Pulmonary artery endothelial cell (primary cell): ENCODE measurements at places on chromosomes 16 and 17.

DNA sequence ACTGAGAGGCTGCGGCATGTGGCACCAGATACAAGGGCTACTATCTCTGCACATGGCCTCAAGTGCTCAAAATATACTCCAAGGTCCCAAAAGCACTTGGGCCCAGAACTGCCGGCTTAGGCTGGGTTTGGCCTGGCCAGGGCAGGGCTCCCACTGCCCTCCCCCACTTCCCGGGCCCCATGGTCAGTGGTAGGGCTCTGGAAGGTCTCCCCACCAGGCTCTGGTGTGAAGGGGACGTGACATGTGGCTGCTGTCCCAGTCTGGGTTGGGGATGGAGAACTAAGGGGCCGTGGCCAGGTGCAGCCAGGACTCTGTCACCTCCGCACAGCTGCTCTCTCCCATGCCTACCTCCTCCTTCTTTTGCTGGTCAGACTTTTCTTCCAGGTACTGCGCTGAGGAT lies 5.7 kb upstream of the PAM16 start:
- no peak for DNase-seq

- DNase-seq, result no peak
Measured at GRCh38 chr16:31460582-31461002, 1.3 kb downstream of the ARMC5 start.

DNA sequence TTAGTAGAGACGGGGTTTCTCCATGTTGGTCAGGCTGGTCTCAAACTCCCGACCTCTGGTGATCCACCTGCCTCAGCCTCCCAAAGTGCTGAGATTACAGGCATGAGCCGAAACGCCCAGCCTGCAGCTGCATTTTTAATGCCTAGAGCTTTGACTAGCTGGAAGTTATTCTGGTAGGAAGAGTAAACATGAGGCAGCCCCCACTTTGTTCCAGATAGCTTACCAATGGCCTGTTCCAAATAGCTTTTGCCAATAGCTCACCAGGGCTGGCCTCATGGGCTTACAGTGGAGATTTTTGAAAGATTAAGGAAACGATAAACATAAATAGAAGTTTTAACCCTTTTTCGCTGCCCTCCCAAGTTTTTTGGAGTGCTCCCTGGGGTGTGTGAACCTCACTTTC lies 9.8 kb downstream of the TRPV2 start:
- DNase-seq, result no peak

DNA sequence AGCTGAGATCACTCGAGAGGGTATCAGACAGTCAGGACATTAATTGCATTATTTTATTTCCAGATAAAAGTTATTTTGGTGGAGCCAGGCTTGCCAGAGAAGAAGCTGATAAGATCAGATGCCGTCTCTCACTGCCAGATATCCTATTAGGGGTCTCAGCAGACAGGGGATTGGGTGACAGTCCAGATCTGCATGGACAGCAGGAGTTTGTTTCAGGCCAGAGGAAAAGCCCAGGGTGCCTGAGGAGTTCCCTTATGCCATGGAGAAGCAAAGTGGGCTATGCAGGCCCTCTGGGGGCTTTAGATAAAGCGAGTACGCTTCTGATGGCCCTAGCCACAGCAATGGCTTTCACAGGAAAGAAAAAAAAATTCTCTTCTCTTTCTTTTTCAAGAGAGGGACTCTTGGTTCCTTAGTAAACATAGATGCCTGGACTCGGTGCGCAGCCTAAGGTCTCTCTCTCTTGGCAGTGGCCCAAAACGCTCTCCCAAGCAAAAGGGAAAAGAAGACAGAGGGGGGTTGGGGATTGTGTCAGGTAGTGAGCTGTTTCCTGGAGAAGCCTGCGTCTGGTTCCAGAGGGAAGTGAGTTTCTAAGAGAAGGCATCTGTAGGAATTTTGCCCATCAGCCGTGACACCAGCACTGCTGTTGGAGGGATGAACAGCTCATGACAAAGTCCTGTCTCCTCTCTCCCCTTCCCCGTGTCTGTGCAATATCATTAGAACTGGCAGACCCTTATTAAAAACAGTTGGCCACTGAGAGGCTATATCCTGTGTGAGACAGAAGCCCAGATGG lies 166.3 kb upstream of the FOXF1 start:
- peak; percentile 33 for DNase-seq

DNA sequence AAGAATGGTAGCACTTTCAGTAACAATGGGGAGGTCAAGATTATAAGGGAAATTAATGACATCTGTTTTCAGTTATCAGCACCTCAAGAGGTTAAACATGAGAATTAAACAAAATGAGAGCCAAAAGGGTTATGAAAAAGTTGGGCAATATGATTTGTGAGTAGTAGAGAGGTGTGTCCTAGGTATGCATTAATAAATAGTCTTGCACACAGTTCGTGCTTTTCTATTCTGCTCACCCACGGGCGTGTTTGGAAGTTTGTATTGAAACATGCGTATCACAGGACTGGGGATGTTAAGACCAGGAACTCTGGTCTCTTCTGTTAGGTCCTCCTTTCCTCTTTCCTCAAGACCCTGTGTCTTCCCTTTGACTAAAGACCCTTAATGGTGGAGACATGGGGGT lies 6.0 kb downstream of the BPTF start:
- no peak for DNase-seq

DNA sequence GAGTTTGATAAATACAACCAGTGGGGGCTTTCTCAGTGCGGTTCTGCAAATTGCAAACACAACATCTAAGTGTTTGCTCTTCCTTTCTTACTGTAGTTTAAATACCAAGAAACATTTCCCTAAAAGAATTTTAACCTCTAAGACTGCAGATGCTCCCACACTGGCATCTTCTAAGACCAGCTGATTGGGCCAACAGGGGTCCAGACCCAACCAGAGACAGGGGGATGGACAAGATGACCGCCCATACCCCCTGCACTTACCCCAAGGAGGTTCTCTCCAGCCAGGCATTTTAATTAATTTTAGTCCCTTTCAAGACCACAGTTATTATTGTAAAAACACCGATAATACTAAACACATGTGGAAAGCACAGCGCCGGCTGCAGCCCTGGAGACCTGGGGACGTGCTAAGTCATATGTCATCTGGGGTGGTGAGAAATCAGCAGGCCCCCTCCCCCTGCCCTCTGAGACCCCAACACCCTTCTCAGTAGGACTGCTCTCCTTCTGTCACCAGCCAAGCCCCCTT lies 242.3 kb downstream of the SOX9 start:
- no peak for DNase-seq

DNA sequence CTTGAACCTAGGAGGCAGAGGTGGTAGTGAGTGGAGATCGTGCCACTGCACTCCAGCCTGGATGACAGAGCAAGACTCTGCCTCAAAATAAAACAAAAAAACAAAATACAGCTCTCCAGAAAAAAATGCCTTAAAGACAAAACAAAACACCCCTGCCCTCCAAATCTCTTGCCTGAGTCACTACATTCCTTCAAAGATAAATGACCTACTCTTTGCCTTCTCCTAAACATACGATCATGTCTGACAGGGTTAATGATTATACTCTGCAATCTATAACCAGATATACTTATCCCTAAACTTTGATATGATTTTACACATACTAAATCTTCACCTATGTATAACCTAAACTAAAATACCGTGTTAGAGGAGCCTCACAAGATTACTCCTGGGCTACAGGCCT lies 1.4 kb upstream of the SETD6 start:
- DNase-seq, result no peak

- no peak for DNase-seq
Measured at GRCh38 chr17:4806456-4806776, 536 bp upstream of the PLD2 start.

GRCh38 chr16:69012906-69013305 lies 92.5 kb upstream of the HAS3 start:
- DNase-seq, result no peak

DNA sequence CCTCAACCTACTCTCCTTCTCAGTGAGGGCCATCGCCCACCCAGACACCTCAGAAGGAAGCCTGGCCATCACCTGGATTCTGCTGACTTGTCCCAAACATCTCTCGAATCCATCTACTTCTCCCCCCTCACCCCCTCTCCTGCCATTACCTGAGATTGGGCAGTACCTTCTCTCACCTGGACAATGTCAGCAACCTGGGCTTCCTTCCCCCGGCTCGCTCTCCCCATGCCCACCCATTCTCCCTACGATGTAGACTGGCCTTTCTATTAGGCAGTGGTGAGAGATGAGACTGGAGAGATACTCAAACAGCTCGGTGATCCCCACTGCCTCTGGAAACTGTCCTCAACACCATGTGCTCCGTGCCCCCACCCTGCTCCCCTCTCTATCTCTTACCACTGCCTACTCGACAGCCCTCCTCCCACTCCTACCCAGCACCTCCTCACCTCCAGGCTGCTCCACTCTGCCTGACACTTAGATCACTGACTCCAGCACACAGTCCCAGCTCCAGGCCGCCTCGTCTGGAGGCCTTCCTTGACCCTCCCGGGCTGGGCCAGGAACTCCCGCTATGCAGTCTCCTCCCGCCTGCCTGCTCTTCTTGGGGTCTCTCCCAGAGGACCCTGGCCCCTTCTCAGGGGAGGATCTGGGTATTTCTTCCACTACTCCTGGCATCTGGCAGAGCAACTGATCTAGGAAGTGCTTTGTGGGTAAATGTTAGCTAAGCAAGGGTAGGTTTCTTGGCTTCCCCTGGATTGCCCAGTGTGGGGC lies 235.8 kb upstream of the NLRP1 start:
- DNase-seq, result no peak

- DNase-seq, result peak; percentile 69
Measured at GRCh38 chr16:69397821-69398521, 12.2 kb upstream of the TERF2 start.

DNA sequence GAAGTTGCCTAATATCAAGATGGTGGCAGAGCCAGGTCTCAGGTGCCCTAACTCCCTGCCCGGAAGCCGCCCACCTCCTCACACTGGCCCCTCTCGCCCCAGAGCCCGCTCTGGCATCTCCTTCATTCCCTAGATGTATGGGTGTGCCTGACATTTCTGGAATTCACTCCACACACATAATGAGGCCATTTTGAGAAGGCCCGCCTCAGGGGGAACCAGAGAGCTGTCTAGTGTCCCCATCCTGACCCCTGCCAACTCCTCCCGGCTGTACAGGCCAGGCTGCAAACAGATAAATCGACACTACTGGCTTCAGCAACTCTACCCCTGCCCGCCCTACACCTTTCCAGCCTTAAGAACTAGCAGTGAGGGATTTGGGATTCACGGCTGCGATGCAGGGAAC lies 7.7 kb downstream of the WNT3 start:
- DNase-seq, result no peak

DNA sequence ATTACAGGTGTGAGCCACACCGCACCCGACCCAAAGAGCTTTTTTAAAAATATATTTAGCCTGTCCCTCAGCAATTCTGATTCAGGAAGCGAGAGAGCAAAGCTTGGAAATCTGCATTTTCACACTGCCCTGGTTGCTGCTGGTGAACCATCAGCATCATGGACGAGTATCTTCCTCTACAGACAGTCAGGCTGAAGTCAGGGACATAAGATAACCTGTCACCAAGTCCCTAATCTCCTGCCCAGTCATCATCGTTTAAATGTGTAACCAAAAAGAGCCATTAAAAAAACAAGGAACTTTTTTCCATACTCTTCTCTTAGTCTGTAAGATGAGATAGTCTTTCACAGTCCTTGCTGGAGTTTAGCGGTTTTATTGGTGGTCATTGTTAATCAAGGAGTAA lies 6.7 kb downstream of the PMM2 start:
- DNase-seq, result no peak

GRCh38 chr16:80366023-80366422 lies 174.8 kb upstream of the DYNLRB2 start:
- DNase-seq, result no peak

DNA sequence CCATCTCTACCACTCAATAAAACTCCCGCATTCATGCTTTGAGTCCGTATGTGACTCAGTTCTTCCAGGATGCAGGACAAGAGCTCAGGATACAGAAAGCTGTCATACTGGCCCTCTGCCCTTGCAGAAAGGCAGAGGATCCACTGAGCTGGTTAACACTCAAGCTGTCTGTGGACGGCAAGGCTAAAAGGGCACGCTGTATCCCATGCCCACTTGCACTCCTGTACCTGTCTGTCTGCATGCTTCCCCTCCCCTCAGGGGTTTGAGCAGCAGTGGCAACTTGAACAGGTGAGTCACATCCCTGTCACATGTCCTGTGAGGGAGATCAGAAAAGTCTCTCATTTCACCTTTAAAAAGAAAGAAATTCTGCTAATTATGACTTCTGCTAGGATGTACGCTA lies 293.8 kb downstream of the HS3ST3B1 start:
- DNase-seq, result no peak

GRCh38 chr16:52515068-52515671 lies 31.8 kb downstream of the TOX3 start:
- DNase-seq, result no peak

- DNase-seq, result no peak
Measured at GRCh38 chr16:25966172-25967097, 274.7 kb downstream of the HS3ST4 start.

DNA sequence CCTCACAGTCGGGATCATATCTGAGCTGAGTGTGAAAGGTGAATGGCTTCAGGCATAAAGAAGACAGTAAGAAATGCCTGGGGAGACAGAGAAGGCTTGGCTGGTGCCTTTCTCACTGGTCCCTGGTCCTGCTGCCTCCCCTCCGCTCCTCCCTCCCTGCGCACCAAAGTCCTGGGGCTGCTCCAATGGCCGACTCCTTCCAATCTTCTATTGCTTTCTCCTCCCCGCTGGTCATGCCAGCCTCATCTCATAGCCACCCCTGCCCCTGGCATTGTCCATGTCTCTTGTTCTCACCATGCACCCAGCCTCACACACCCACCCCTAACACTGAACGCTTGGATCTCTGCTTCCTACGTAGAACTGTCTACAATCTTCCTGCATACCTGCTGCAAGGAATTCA lies 18.0 kb downstream of the TLE7 start:
- DNase-seq, result no peak

DNA sequence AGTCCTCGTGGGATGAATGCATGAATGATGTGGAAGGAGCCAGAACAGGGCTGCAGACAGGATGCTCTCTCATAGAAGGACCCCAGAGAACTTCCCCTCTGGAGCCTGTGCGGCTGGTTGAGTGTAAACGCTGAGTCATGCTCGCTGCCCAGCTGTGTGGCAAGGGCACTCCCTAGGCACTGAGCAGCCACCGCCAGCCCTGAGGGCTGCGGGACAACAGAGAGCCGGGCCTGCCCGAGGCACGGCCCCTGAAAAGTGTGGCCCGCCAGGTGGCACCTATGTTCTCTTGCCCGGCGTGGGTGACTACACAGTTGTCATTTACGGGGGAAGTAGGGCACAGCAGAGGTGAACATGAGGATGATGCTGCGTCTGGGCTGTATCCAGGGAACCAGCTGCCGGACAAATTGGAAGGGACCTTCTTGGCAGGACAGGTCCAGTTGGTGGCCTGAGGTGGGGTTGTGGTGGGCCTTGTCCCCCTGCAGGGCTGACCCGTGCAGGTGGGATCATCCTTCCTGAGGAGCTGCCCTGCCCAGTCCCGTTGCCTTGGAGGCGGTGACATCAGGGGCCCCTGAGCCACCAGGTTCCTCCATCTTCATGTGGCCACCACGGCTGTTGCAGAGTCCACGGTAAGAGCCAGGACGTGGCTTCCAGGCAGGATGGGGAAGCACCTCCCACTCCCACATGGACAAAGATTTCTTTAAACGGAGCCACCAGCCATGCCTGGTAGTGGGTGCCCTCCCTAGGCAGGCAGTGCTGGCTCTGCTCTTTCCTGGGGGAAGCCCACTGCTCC lies 94.8 kb upstream of the CBX4 start:
- DNase-seq, result peak; percentile 32
